Suprapubic skin (tissue), 4 donors: ENCODE measurements at places on chromosomes 7 and 10. TPM values are rescaled to one million over a fixed set of nuclear protein-coding genes. Genes with fewer than 3 reads are reported as not detected.

Gene OR2AE1
- total RNA-seq: not detected

Gene LAMB4
- 295 TPM for total RNA-seq

Gene CCDC3
- 54.2 TPM for total RNA-seq

Gene TMEM229A
- not detected for total RNA-seq

DNA sequence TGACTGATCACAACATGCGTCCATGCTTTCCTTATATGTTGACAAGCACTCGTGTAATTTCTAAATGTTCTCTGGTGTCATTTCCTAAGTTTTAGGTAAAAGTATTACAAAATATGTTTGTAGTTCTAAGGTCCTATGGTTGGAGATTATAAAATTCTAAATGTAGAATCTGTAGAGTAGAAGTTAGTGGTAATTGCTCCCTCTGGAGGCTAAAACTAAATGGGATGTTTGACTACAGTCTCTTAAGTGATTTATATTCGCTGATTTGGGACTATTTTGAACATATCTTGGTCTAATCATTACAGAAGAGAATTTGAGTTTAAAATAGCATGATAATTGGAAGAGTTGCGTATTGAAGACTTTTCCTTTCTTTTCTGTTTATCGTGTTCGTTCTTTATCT, 74.1 kb downstream of the ZMYND11 start:
- no peak for DNase-seq

GRCh38 chr10:85922356-85923129, 444.1 kb downstream of the GRID1 start:
- no peak for DNase-seq

GRCh38 chr7:141416650-141417270, 134.4 kb upstream of the AGK start:
- no peak for DNase-seq

DNA sequence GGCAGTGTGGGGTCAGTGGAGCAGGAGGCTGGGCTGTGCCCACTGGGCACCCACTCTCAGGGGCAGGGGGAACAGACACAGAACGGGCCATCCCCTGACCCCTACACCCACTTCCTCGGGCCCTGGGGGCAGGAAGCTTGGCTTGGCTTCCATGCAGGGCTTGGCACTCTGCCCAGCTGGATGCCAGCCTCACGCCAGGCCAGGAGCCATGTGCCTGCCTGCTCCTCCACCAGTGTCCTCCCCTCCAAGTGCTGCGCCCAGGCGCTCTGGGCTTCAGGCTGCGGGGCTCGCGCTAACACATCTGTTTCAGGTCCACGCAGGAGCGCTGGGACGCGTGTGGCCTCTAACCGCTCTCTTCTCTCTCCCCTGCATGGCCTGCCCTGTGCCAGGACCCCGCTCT, 12.7 kb downstream of the LDB3 start:
- no peak for DNase-seq

DNA sequence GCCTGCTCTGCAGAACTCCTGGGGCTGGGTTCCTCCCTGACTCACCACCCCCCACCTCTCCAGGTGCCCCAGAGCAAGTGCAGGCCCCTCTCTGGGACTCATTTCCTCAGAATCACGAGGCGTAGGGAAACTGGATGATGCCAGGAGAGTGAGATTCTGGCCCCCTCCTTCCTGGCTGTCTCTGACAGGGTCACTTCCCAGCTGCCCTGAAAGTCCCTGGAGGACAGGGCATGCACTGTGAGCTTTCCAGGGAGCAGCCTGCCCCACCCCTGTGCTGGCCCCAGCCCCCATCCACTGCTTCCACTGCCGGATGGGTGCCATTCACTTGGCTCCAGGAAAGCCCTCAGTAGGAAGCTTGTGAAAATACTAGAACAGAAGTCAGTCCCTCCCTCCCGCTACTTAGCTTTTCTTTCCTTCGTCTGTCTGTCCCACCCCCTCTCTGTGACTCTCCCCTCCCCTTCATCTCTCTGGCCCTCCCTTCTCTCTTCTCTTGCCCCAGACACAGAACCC, 10.4 kb downstream of the TACR2 start:
- no peak for DNase-seq

- DNase-seq: no peak
Observed at GRCh38 chr10:924524-924859, 7.0 kb downstream of the LARP4B start.

DNA sequence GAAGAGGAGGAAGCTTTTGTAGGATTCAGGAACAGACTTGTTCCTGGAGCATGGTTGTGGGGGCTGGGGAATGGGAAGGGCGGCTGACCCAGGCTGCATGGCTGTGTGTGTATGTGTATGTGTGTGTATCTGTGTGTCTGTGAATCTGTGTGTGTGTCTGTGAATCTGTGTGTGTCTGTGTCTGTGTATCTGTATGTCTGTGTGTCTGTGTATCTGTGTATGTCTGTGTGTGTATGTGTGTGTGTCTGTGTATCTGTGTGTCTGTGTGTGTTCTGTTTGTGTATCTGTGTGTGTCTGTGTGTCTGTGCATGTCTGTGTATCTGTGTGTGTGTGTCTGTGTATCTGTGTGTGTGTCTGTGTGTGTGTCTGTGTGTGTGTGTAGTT, 6.6 kb upstream of the STX1A start:
- DNase-seq: no peak

GRCh38 chr7:102236592-102237287, 49.9 kb upstream of the SH2B2 start:
- DNase-seq: no peak

DNA sequence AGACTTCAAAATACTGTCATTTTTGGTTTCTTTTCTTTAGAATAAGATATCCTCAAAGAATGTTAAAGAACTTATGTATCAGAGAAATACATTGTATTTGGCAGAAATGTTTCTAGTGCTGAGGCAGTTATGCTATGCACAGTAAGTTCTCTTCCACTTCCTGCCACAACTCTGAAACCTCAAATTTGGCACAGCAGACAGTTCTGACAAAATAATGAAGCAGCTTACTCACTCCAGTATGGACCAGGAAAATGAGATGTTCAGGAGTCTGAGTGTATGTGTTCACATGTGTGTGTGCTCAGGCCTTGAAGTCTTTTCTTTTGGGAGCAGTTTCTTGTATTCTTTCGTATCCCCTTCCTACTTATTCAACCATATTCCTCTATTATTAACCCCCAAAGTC, 197.0 kb upstream of the AGK start:
- DNase-seq: no peak

DNA sequence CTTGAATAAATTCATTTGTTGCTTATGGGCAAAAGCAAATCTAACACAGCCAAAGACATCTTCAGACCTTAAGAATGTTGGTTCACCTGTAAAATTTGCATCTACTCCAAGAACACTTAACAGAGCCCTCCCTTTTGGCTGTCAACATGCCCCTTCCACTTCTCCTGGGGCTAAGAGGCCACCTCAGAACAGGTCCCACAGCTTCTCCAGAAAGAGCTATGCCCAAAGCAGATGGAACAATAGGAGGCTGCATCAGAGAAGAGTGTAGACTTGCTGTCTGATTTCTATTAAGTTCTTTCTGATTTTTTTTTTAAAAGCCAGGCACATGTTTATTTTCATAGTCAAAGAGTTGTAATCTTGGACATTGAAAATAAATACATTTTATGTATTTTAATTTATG, 26.1 kb upstream of the TRIL start:
- DNase-seq: no peak
